Stimulated activated CD8-positive, alpha-beta memory T cell treated with anti-CD3 and anti-CD28 coated beads, Interleukin-12 subunit alpha, Interleukin-12 subunit beta, amount 100 ng/mL, for 1 hour (primary cell): ENCODE measurements at places on chromosomes 13 and 19.

DNA sequence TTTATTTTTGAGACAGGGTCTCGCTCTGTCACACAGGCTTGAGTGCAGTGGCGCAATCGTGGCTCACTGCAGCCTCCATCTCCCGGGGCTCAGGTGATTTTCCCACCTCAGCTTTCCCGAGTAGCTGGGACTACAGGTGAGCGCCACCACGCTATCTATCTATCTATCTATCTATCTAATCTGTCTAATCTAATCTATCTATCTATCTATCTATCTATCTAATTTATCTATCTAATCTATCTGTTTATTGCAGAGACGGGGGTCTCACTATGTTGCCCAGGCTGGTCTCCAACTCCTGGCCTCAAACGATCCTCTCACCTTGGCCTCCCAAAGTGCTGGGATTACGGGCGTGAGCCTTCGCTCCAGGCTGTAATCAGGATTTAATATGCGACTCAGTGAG lies 587 bp downstream of the ZNF613 start:
- DNase-seq: no peak

GRCh38 chr13:43991773-43992201 lies 112.1 kb downstream of the LACC1 start:
- no peak for DNase-seq

DNA sequence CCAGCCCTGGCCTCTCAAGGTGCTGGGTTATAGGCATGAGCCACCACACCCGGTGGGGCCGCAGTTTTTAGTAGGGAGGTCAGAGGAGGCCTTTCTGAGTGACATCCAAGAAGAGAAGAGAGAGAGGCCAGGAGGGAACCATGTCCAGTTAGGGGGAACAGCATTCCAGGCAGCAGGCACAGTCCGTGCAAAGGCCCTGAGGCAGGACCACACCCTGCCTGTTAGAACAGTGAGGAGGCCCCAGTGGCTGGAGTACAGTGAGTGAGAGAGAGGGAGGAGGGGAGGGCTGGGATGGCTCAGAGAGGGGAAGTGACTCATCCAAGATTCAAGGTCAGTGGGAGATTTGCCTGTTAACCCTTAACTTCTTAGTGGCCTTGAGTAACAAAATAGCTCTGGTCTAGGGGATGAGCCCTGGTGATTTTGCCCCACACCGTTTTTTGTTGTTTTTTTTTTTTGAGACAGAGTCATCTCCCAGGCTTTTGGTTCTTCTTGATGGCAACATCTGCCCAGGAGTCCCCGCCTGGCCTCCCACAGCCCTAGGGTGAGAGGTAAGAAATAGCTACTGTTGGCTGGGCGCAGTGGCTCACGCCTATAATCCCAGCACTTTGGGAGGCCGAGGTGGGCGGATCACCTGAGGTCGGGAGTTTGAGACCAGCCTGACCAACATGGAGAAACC lies 2.7 kb upstream of the PLIN3 start:
- no peak for DNase-seq

GRCh38 chr13:90751026-90751425 lies 596.5 kb upstream of the MIR17HG start:
- no peak for DNase-seq

GRCh38 chr19:21454901-21455300 lies 50.5 kb upstream of the ZNF429 start:
- DNase-seq: no peak

DNA sequence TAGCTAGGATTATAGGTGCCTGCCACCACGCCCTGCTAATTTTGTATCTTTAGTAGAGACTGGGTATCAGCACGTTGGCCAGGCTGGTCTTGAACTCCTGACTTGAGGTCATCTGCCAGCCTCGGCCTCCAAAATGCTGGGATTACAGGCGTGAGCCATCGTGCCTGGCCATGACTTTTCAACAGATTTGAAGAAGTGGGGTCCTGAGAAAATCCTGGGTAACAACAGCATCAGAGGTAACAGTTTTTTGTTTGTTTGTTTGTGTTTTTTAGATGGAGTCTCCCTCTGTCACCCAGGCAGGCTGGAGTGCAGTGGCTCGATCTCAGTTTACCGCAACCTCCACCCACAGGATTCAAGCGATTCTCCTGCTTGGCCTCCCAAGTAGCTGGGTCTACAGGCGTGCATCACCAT lies 3.7 kb downstream of the JUNB start:
- DNase-seq: no peak

GRCh38 chr19:3346677-3347353 lies 19.6 kb upstream of the NFIC start:
- DNase-seq: no peak

- DNase-seq: no peak
Measured at GRCh38 chr19:16944626-16945363, 56.0 kb downstream of the F2RL3 start.

DNA sequence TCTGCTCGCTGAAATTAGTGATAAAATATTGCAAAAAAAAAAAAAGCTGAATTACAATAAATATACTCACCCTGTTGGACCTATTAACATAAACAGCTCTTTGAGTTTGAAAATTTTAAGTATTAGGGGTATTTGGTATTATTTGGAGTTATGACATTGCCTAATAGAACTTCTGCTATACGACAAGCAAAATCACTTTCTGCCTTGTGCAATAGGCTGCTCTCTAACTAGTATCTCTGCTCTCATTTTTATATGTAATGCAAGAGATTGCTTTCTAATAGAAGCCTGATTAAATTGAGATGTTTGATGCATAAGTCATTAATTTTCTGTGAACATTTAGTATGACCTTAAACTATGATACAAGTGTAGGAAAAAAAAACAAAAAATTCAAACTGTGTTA lies 5.3 kb downstream of the RGS9BP start:
- no peak for DNase-seq
